Bone marrow (tissue), 2 donors: ENCODE measurements at places on chromosomes 7 and 10.

DNA sequence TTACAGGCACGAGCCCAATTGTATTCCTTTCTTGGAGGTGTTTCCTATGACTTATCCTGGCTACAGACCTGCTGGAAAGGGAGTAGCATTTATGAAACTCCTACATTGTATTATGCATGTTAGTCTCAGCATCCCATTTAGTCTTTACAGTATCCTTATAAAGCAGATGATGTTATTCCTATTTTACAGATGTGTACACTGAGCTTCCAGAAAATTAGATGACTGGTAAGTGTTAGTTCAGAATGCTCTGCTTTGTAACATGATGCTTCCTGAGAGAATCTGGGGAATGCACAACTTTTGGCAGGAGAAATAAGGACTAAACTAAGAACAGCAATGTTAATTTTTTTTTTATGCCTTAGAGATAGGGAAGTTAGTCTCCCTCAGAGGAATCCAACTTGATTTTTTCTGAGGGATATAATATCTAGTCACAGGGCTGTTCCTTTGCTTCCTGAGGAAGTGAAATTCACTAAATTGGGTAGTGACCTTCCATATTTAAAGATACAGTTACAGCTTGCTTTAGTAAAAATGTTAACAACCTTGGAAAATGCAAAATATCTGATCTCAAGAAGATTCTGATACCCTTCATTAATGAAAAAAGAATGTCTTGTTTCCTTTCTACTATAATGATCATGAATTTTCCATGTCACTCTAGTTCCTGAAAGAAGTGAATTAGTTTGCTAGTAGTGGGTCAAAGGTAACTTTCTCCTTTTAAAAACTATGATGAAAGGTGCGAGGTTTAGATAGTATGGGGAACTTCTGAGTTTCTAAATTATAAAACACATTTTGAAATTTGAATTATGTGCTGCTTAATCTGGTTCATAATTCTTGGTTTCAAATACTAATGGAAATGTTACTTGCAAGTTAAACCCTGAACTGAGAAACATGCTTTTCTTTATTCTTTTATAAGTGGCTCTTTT, 194.0 kb upstream of the PRPS1L1 start:
- DNase-seq = no peak

DNA sequence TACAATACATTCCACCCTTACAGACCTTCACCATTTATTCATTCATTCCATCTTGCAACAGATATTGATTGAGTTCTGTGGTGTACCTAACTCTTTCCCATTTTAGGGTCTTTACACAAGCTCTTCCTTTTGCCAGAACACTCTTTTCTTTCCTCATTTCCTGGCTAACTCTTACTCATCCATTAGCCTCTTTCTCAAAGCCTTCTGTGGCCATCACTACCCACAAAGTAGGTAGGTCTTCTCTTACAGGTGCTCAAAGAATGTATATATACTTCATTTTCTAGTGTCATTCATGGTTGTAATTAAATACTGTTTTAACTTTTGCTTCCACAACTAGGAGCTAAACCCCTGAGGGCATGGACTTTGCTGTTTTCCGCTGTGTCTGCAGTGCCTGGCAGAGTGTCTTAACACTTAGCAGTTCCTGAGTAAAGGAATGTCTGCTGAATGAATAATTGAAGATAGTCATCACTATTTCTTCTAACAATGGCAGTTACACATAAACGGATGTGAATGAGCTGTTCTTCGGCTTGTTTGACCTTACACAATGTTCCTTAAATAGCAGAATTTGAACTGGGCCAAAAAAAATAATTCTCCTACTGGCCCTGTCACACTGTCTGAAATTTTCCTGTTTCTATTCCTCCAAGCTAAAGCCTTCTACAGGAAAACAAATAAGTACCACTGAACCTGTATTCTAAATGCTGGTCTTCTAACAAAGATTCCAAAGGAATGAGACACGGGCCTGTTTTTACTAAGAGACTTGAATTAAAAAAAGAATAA, 15.1 kb downstream of the BCAP29 start:
- DNase-seq = no peak

DNA sequence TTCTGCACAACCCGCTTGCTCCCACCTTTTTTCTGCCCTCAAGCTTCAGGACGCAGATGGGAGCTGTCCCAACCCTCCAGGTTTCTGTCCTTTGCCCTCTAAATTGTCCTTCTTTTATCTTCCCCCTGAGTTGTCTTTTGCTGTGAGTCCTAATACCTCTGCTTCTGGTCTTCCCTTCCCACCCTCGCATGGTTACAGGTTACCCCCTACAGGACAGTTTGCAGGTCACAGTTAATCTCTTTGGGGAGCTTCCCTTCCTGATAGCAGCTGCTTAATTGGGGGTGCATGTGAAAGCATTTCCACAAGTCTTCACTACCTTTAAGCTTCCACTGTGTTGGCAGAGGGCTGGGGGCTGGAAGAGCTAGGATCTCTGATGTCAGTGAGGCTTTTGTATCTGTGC, 121.5 kb upstream of the CXCL12 start:
- DNase-seq = no peak

DNA sequence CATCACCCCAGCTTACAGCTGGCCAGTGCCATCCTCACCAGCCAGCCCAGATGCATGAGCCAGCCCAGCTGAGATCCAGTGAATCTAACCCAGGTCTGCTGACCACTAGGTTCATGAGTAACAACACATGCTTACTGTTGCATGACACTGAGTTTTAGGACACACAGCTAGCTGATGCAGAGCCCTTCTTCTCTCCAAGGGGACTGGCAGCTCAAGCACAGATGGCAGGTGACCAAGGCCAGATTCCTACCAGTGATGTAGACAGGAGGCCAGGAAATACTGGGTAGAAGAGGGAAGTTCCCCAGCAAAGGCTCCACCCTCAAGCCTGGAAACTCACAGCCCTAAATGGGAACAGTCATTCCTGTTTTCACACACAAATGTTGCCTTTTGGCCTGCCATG, 236.6 kb downstream of the GRID1 start:
- DNase-seq = no peak

DNA sequence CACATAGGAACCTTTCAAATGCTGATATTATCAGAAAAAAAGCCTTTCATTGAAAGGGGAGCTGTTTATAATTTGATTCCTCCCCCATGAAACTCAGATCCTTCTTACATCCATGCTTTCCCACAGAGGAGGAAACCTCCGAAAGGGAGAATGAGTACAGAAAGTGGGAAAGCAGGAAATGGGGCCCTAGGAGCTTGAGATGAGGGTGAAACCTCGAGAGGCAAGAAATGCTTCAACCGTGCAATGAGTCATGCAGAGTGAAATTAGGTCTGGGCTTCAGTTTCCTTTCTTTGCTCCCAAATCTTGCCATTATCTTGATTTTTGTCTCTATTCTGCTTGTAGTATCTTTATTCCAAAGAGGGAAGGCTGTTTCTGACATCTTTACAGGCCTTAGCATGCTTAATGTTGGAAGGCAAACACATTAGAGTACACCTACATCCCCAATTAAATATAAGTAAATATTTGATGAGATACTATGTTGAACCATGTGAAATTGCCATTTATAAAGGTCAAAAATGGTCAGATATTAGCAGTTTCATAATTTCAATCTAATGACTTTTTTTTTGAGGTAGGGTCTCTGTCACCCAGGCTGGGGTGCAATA, 79.1 kb downstream of the NAMPT start:
- DNase-seq = no peak

- no peak for DNase-seq
These were observed 418.7 kb downstream of the MAGI2 start for GRCh38 chr7:79034730-79035129.

DNA sequence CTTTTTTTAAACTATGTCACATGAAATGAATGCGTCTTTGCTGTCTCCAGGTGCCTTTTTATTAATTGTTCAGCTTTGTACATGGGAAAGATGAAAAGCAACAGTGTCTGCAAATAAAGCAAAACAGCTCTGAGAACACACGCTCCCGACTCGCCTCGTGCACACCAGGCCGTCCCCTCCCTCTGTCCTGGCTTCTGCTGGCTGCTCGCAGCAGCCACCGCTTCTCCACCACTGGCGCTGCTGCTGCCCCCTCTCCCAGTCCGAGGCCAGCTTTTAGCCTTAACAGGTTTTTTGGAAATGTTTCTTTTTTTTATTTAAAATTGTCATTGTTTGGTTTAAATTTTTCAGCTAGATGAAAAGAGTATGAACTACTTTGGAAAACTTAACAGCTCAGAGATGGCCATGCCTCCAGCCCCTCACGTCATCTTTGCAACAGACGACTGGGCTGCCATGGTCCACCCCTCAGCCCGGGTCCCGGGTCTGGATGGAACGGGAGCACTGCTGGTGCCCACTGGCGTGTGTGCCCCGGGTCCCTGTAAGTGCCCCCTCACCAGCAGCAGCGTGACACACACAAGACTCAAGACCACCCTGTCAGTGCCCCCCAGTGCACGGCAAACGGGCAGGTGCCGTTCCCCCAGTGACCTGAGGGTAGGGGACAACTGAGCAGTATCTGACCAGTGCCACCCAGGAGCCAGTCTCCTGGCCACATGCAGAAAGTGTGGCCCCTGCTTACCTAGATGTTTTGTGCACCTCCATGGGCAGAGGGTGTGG, 415.6 kb upstream of the FOXK1 start:
- no peak for DNase-seq

- no peak for DNase-seq
These were observed 12.8 kb upstream of the CXCL12 start for GRCh38 chr10:44397476-44398225.

DNA sequence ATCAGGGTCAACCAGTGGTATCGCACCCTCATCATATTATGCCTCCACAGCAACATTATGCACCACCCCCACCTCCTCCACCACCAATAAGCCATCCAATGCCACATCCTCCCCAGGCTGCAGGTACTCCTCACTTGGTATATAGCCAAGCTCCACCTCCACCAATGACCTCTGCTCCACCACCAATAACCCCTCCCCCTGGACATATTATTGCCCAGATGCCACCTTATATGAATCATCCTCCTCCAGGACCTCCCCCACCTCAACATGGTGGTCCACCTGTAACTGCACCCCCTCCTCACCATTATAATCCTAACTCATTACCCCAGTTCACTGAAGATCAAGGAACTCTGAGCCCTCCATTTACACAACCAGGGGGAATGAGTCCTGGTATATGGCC, 14.7 kb downstream of the CBLL1 start:
- no peak for DNase-seq

DNA sequence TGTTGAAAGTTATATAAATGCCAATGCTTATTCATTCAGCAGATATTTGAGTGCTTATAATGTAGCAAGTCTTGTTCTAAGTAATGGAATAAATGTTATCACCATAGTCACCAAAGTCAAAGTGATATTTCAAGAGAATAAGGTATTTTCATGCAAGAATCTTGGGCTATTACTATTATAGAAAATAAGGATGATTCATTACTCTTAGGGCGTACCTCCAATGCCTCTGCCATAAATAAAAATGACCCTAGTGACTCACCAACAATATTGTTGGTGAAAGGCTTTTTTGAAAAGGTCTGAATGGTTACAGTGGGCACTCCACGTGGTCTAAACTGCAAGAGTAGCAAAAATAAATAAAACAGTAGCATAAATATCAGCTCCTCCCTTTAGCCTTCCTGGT, 68.4 kb downstream of the RALA start:
- DNase-seq = no peak

DNA sequence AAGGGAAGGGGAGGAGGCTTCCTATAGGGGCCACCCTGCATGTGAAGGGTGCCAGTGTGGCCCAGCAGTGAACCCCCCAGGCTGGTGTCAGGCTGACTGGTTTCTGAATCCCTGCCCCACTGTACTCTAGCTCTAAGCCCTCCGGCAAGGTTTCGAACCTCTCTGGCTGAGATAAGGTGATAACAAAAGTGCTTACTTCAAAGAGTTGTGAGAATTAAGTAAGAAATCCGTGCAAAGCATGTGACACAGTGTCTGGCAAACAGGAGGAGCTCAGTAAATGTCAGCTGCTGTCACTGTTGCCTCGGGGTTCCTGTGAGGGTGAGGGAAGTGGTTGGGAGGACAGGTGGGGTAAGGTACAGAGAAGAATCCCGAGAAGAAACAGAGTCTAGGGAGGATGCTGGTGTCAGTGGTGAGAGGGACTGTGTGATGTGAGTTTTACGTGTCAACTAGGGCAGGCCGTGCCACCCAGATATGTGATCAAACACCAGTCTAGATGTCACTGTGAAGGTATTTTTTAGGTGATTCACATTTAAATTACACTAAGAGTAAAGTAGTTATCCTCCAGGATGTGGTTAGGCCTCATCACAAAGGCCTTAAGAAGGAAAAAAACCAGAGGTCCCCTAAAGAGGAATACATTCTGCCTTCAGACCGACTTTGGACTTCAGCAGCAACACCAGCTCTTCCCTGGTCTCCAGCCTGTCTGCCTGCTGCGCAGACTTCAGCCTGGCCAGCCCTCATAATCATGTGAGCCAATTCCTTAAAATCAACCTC, 64.4 kb downstream of the BPGM start:
- no peak for DNase-seq

- no peak for DNase-seq
These were observed 44.3 kb downstream of the CCM2 start for GRCh38 chr7:45044338-45044737.

- no peak for DNase-seq
These were observed 51.6 kb upstream of the SRRM3 start for GRCh38 chr7:76149847-76150691.

DNA sequence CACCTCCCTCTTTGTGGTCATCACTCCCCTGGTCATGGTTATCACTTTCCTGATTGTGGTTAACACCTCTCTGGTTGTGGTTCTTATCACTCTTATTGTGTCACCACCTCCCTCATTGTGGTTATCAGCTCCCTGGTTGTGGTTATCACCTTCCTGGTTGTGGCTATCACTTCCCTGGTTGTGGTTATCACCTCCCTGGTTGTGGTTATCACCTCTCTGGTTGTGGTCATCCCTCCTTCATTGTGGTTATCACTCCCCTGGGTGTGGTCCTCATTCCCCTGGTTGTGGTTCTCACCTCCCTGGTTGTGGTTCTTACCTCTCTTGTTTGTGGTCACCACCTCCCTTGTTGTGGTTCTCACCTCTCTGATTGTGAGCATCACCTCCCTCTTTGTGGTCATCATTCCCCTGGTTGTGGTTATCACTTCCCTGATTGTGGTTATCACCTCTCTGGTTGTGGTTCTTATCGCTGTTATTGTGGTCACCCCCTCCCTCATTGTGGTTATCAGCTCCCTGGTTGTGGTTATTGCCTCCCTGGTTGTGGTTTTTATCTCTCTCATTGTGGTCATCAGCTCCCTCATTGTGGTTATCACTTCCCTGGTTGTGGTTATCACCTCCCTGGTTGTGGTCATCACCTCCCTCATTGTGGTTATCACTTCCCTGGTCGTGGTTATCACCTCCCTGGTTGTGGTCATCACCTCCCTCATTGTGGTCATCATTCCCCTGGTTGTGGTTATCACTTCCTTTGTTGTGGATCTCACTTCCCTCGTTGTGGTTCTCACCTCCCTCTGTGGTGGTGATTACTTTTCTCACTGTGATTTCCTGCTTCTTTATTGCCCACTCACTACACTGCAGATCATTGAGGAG, 106.7 kb downstream of the GPR26 start:
- no peak for DNase-seq

- DNase-seq = no peak
These were observed 240.3 kb downstream of the SEC23IP start for GRCh38 chr10:120132811-120133210.
